ENCODE measurements at places on chromosomes 4 and X.

DNA sequence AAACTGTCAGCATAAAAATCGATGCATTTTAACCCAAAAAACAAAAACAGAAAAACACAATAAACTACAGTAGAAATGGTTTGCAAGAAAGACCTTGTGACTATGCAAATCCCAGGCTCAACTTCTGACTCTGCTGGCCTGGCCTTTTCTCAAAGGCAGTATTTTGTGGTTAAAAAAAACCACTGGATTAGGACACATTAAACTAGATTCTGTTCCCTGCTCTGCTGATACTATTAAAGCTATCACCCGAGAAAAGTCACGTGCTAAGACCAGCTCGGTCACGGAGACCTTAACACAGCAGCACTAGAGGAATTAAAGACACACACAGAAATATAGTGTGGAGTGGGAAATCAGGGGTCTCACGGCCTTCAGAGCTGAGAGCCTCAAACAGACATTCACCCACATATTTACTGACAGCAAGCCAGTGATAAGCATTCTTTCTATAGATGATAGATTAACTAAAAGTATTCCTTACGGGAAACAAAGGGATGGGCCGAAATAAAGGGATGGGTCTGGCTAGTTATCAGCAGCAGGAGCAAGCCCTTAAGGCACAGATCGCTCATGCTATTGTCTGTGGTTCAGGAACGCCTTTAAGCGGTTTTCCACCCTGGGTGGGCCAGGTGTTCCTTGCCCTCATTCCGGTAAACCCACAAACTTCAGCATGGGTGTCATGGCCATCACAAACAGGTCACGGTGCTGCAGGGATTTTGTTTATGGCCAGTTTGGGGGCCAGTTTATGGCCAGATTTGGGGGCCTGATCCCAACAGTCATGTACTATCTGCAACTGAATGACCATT lies 16.1 kb downstream of the CBR4 start:
- no peak for DNase-seq

GRCh38 chr4:10024303-10024702 lies 3.0 kb upstream of the SLC2A9 start:
- no peak for DNase-seq

DNA sequence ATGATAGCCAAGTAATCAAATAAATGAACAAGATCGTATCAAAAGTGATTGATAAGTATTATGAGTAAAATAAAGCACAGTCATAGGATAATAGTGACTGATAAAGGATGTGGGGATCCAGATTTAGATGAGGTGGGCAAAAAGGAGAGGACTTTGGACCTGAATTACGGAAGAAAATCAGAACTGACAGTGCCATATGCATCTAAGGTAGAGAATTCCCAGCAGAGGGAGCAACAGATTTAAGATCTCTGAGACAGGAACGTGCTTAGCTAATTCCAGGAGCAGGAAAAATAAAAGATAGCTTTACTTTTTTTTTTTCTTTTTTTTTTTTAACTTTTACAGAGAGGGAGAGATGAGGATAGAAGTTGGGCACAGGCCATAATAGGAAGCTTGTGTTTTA lies 189.9 kb downstream of the NWD2 start:
- no peak for DNase-seq

GRCh38 chr4:10808591-10808990 lies 124.0 kb upstream of the CLNK start:
- DNase-seq, result no peak

DNA sequence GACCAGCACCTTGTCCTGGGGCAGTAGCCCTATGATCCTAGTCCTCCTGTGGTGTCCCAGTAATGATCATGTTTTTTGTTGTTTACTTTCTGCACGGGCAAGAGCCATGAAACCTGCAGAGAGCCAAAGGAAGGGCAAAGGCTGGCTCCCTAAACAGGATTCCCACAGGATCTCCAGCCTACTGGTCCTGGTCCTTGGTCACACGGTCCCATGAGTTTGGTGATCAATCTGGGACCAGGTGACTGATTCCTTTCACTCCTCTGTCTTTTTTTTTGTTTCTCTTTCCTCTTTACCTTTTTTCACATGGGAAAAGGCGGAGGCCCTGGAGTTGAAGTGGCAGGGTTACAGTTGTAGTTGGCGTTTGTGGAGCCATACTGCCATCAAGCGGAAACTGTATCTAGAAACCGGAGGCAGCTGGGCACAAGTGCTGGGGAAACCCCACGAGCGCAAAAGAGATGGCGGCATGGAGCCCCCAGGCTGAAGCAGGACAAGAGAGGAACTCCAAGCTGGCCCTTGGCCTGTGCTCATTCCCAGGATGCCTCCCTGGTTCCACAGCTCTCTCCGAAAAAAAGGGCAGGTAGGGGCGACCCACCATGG lies 34.6 kb downstream of the NBDY start:
- DNase-seq, result no peak

DNA sequence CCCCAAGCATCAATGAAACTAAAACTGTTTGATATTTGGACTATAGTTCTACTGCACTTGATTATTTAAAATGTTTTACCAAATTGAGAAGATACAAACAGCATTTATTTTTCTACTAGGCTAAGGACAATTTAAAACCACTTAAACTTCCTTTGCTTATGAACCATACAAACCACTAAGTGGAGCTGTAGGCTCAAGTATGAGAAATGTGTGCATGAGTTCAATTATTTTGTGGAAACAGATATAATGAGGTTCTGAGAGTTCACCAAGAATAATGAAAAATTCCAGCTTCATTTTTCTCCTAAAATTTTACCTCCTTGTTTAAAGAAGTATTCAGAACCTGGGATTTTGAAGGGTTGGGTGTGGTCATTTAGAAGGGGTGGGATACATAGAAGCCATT lies 63.1 kb downstream of the SERPINA7 start:
- DNase-seq, result no peak

GRCh38 chr4:159271856-159272255 lies 169.0 kb downstream of the RAPGEF2 start:
- DNase-seq, result no peak

- no peak for DNase-seq
Measured at GRCh38 chr4:69831646-69832325, 28.2 kb downstream of the SULT1E1 start.

DNA sequence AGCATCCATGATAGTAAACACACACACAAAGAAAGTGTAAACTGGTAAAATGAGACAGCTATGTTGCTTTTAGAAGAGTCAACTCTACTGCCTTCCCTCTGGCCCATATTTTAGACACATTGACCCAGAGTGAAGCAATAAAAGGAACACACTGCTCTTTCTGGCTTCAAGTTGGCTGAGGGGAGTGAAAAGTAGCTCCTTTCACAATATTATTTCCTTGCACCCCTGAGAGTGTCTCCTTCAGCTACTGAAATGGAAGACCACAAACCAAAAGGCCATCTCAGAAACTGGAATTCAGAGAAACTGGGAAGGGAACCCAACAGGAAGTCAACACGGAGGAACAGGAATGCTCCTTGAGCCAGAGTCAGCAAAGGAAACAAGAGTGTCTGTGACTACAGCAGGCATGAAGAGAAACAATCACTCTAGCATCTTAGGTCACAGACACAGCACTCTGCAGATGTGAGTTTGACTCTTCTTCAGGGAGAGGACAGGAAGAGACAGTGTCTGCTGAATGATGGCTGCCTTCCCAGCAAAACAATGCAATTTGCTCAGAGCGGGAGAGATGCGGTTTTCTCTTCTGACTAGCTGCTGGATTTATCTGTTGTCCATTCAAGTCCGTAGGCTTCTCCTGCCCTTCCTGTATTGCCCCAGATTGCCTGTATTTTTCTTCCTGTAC lies 106.7 kb downstream of the SPATA18 start:
- no peak for DNase-seq

- DNase-seq, result no peak
Measured at GRCh38 chr4:24252121-24252520, 332.2 kb downstream of the DHX15 start.

- no peak for DNase-seq
Measured at GRCh38 chr4:158236304-158237030, 26.2 kb downstream of the TMEM144 start.

- no peak for DNase-seq
Measured at GRCh38 chr4:47968847-47969246, 47.6 kb downstream of the CNGA1 start.

All from NCI-H1436 (cell line).